ENCODE measurements at places on chromosomes 12 and 14.

- no peak for DNase-seq
Measured at GRCh38 chr12:9096563-9097176, 19.0 kb downstream of the A2M start.

GRCh38 chr12:22535038-22535437 is 9.3 kb downstream of the C2CD5 start:
- no peak for DNase-seq

- DNase-seq = no peak
Measured at GRCh38 chr14:101225157-101226152, 321.9 kb upstream of the RTL1 start.

GRCh38 chr14:61145034-61145902 is 135.9 kb downstream of the TMEM30B start:
- no peak for DNase-seq

DNA sequence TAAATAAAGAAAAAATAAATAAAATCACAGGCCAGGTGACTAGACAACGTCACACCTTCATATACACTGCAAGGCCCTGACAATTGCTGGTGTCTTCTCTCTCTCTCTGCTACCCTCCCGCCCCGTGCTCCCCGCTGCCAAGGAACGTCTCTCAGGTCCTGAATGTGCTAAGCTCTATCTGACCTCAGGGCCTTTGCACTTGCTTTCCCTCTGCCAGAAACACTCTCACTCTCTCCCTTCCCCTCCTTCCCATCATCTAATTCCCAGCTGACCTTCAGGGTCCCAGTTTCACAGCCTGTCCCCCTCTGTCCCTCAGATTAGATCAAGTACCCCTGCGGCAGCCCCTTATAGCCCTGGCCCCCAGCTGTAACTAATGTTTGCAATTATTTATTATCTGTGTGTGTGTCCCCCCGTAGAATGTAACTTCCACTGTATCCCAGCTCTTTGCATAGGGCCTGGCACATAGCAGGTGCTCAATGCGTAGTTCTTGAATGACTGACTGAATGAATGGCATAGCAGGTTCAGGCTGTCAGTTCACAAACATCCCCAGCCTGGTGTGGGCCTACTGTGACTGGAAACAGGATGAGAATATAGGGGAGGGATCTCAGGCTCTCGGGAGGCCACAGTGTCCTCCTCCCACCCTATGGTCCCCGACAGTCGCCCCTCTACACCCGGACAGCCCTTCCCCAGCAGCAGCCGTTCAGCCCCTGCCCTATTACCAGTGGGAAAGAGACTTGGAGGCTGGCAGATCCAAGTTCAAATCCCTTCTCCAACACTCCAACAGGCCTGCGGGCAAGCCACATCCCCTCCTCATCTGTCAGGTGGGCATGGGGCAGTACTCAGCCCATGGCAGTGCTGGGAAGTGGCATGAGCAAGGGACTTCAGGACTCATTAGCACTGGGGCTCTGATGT is 6.6 kb downstream of the BEGAIN start:
- no peak for DNase-seq
